Glomerular endothelial cell (primary cell): ENCODE measurements at places on chromosomes 12 and 14.

DNA sequence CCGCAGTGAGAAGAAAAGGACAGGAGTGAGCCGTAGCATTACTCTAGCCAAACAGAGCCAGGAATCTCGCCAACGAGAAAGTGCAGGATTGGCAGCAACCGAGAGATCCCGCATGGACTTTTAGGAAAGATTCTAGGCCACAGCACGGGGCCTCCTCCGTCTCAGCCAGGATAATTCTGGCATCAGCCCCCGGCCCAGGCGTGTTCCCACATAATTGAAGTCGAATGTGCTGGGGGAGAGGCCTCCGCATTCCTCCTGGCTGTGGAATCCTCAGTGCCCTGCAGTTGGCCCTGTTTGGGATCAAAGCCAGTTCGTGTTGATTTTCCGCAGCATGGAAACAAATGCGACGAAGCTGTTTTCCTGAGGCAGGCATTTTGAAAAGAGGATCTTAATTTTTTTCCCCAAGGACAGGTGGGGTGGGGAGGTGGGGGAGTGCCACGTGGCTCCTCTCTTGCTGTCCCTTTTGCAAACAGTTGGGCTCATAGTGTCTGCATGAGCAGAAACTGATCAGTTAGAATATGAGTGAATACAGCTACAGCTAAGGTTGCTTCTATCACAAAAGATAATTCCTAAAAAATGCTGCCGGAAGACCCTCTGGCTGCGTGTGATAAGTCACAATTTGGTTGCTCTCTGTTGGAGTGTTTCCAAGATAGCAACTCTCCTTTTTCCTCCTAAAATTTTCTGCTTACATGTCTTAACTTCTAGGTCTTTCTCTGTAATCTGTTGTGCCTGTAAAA, 37.3 kb upstream of the ATXN2 start:
- no peak for DNase-seq

DNA sequence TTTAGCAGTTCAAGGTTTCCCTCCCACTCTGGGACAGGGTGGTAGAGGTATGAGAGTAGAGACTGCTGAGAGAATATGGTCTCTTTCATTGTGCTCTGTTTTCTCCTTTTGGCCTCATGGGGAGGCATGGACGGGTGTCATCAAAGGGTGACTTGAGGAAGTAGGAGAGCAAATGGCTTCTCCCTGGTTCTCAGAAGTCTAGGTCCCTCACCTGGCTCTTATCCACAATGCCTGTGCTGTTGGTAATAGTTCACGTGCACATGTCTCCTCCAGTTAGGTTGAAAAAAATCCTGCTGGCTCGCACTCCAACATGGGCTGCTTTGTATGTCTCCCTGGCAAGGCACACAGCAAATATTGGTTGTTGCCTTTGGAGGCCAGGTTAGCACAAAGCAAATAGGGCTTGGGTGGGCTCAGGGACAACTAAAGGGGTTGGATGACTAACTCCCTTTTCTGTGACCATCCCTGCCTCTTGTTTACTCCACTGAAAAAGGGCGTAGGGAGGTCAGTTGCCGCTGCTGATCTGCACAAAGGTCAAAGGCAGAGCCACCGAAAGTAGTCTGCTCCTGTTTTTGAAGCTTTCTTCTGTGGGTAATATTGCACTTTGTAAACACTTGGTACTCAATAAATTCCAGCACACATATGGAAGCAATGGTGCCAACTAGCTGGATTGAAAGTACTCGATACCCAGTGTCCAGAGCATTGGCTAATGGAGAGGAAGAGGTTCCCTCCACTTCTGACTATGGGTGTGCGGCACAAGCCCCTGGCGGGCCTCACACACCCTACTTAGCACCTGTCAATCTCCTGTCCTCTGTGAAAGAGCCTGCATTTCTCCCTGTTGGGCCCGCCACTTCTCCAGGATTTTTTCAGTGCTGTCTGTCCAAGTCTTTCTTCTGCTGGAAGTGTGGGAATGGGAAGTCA, 121.8 kb downstream of the SLC38A6 start:
- no peak for DNase-seq

DNA sequence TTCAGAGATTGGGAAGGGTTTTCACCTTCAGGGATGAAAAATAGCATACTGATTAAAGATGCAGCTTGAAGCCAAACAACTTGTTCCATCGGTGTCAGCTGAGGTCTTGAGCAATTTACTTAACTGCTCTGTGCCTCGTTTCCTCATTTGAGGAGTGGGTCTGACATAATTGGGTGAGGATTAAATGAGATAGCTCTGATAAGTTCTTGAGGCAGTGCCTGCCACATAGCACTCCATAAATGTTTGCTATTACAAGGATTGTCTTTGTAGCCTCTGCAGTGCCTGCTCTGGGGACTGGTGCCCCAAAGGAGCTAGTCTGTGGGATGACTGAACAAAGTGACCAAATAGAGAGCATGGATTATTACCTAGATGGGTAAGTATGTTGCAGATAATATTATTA, 50.6 kb downstream of the ATP23 start:
- no peak for DNase-seq

DNA sequence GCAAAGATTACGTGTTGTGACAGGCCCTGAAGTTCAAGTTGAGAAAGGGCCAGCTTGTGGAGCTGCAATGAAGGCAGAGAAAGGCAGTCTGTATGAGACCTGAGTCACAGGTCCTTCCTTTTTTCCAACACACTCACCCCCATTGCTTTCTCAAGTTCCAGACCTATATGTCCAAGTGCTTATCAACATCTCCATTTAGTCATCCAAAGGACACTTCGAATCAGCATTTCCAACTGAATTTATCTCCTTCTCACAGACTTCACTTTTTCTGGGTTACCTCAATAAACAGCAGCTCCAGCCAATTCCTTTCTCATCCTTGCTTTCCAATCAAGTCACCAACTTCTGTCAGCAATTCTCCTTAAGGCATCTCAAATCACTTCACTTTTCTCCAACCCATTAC, 56.4 kb upstream of the KIF21A start:
- DNase-seq: no peak

DNA sequence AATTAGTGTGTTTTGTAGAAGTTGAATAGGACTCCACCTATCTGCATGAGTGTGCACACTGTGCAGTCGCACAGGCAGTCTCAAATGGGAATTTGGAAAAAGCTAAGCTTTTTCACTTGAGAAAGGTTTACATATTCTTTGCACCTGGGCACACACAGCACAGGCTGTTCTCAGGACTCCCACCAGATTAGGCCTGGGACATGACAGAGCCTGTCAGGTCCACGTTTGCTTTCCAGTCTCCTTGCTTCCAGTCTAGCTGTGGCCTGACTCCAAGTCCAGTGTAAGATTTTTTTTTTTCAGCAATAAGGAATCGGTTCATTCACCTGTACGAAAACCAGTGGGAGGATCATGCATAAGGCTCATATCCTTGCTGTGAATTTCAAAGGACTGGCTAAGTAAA, 181.3 kb downstream of the ZFP36L1 start:
- DNase-seq: no peak

DNA sequence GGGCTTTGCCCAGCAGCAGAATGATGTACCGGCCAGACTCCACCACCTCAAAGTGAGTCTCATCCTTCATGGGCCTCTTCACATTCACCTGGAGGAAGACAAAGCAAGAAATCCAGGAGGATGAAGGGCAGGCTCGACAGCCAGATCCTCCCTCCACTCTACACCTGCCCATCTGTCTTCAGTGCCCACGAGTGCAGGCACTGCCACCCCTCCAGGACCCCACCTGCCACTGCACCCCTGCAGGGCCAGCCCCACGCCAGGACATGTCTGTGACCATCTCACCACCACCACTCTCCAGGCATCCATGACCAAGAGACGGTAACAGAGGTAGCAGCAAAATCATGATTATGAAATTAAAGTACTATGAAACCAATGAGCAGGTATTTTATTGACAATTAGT, 84.3 kb upstream of the ANO2 start:
- no peak for DNase-seq

- no peak for DNase-seq
Measured at GRCh38 chr14:74547331-74547927, 53.9 kb downstream of the ISCA2 start.

GRCh38 chr14:23376482-23377197, at the start of gene CMTM5:
TSS of gene CMTM5 (plus strand) at chr14:23377046. CDS start at chr14:23377252, 206 bp downstream.
- DNase-seq: no peak

DNA sequence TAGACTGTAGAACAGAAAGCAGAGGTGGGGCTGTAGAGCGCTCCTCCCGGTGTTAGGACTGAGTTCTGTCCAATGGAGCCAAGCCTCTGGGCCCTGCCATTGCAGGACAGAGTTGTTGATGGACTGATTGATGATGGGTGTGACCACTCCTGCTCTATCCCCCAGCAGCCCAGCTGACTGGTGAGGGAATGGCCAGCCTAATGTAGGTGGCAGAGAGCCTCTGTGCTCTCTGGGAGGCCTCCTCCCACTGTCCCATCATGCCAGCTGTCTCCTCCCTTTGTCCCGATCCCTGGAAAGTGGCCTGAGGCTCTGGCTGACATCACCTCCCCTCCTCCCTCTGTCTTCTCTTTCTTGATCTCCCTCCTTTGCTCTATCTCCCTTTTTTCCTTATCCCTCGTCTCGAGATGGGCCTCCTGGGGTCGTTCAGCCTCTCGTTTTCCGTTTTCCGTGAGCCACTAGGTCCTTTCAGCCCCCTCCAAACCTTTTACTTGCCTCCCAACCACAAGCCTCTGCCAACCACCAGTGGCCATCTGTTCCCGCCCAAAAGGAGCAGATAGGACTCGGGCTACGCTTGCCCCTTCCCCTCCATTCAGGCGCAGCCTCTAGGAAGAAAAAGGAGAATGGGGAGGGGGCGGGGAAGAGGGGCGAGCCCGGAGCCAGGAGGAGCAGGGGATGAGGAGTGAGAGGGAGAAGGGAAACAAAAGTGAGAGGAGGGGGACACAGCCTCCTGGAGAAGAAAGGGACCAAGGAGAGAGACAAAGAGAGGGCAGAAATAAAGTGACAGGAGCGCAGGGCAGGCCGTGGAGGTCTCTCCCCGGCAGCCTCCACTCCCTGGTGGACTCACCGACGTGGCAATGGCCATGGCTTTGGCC, 572 bp downstream of the EFS start:
- no peak for DNase-seq

- no peak for DNase-seq
Measured at GRCh38 chr12:128820723-128821432, 2.9 kb downstream of the SLC15A4 start.

DNA sequence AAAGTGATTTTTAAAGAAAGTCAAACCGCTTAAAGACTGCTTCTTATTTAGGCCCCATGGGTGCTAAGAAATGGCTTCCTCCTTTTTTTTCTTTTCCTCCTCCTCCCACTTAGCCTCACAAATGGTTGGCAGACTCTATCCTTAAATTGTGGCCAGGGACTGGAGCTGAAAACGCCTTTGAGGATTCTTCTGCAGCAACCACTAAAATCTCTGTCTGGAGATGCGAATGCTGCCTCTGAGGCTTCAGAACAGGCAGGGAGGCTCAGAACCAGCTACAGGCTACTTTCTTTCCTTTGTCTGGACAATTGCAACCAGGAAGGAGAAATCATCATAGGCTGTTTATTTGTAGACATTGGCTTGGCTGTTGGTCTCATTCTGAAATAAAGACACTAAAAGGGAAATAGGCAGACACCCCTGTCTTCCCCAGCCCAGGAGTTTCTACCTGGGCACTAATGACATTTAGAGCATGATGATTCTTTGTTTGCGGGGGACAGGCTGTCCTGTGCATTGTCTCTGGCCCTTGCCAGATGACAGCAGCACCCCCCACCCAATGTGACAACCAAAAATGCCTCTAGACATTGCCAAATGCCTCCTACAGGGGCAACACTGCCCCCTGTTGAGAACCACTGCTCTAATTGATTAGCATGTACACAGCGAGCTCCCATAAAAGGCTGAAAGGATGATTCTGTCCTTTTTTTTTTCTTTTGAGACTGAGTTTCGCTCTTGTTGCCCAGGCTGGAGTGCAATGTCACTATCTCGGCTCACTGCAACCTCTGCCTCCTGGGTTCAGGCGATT, 50.3 kb downstream of the MAP1LC3B2 start:
- DNase-seq: no peak

DNA sequence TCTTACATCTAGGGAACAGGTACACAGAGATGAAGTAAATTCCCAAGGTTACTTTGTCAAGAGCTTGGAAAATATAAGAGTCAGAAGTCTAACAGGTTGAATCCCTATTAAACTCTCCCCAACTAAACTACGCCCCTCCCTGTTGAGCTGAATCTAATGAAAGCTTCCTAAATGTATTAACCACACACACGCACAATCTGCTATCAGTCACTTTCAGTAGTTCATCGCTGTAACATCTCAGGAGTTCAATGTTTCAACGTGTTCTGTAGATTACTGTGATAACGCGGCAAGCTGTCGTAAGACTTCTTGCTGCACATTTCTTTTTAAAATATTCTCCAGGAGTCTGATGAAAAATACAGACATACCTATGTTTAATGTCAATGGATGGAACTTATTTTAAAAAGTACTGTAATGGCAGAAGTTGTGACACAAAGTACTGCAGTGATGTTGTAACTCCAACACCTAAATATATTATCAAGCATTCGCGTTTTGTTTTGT, 612 bp upstream of the SLC25A3 start:
- DNase-seq: no peak

DNA sequence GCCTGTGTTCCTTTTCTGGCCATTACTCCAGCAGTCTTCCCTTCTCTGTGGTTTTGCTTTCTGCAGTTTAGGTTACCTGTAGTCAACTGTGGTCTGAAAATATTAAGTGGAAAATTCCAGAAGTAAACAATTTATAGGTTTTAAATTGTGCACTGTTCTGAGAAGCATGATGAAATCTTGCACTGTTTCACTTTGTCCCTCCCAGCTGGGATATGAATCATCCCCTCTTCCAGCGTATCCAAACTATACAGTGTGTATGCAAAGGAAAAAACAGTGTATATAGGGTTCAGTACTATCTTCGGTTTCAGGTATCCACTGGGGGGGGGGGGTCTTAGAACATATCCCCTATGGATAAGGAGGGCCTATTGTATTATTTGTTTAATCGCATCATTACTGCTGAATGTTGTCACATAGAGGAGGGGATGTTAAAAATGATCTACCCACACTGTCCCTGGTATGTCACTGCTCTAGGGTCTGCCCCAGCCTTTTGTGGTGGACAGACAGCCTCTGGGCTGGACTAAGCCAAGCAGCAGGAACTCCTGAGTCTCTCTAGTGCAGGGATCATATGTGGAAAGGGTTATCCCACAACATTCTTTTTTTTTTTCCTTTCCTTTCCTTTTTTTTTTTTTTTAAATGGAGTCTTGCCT, 109.1 kb upstream of the MAX start:
- no peak for DNase-seq

- DNase-seq: no peak
Measured at GRCh38 chr12:119936705-119937311, 52.2 kb upstream of the BICDL1 start.

DNA sequence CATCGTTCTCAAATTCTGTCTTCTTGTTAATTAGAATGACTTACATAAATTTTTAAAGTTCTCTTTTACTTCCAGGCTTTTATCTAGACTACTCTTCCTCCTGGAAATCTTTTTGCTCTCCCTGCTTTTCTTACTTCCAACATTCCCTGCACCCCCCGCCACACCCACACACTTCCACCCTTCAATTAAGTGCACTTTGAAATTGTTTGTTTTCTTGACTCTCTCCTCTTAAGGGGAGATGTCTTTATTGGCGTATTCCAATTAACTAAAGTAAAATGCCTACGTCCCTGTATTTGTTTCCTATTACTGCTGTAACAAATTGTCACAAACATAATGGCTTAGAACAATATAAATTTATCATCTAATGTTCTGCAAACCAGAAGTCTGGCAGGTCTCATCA, 125.2 kb upstream of the KRR1 start:
- no peak for DNase-seq
